ENCODE measurements at places on chromosomes 12 and 14.

- DNase-seq, result no peak
Observed at GRCh38 chr12:131473741-131474709, 236.9 kb upstream of the SFSWAP start.

DNA sequence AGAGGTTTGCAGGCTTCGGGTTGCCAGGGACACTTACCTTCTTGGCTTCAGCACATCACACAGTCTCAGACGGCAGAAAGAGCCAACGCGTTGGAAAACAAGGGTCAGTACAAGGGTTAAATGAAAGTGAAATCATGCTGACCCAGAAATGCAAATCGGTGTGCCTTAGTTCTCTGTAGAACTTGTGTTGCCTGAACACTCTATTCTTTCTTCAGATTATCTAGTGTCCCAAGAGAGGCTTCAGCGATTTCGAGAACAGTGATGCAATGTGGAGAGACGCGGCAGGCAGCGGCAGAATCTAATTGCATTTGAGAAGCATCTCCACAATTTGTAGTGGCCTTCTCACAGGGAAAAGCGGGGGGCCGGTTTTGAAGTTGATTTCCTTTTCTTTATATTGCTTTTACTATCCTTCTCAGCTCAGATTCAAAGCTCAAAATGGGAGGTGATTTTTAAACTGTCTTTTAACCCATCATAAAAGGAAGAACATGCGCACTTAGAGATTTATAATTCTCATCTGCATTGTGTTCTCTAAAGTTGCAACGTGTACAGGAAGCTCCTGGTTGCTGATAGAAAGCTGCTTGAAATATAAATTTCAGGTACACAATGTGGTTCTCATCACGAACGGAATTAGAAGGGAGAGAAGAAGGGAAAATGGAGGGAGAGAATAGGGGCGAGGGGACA lies 67.8 kb upstream of the EGLN3 start:
- no peak for DNase-seq

GRCh38 chr12:12696562-12697383 lies 790 bp upstream of the GPR19 start:
- DNase-seq, result peak; percentile 82

DNA sequence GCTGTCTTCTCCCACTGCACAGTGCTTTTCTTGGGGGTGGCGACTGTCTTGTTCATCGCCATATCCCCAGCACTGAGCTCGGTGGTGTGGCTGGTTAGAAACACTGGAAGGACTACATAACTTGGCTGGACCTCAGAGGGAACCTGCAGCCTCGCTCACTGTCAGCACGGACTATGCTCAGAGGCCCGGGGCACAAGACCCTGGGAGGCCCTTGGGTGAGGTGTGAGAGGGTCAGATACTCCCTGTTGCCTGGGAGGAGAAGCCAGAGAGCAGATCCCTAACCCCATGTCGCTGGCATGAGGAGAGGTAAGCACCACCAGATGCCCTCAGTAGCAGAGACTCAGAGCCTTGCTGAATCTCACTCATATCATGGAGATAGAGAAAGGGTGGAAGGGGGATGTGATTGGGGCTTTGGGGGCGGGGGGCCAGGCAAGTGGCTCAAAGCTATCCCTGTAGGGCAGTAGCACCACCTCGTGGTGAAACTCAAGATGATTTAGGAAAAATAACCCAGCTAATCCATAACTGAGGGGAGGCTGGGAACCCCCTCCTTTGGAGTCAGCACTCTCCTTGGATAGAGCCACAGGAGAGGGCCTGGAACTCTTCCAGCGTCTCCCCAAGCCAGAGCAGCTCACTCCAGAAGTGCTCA lies 18.7 kb upstream of the HDAC7 start:
- DNase-seq, result no peak

DNA sequence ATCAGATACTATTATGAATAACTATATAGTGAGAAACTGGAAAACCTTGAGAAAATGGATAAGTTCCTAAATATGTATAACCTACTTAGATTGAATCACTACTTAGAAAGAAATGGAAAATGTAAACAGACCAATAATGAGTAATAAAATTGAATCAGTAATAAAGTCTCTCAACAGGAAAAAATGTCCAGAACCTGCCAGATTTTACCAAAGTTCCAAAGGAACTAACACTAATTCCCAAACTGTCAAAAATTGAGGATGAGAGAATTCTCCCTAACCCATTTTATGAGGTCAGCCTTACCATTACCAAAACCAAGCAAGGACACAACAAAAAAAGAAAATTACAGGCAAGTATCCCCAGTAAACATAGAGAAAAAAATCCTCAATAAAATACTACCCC lies 272.0 kb downstream of the RPAP3 start:
- no peak for DNase-seq

GRCh38 chr12:109910969-109911348 lies 10.9 kb downstream of the TCHP start:
- DNase-seq, result no peak

GRCh38 chr12:49471557-49471956 lies 67.3 kb upstream of the KCNH3 start:
- DNase-seq, result no peak

DNA sequence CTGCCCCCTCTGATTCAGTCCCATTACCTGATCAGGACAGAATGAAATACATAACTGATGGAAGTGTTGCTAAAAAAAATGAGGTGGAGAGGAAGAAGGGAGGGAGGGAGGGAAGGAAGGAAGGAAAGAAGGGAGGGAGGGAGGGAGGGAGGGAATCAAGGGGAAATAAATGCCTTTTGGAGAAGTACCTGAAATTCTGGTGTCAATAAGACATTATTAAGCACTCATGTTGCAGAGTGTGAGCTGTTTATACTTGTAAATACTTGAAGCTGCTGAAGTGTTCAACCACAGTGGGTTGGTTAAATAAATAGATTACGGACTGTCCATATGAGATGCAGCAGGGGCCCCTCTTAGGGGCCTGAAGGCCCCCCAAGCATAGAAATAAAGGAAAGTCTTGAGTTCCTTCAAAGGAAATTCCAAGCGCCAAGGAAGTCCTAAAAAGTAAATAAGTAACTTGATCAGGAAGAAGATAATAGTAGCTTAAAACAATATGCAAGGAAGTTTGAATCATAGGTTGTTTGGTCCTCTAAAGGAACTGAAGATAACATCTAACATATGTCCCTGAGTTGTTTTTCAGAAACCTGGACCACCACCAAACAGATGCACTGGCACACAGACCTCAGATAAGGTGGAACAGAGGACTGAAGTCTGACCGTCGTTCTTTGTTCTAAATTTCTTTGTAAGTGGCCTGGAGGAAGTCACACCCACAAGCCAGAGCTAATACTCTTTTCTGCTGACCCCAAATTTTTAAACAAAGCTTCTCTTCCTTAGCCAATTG lies 110.8 kb downstream of the SEC23A start:
- DNase-seq, result no peak
